ENCODE measurements at places on chromosomes 13 and 19.

- no peak for DNase-seq
Measured at GRCh38 chr13:110380359-110381028, 73.4 kb downstream of the COL4A2 start.

GRCh38 chr13:74870865-74871264 is 611.1 kb downstream of the TBC1D4 start:
- DNase-seq, result no peak

- no peak for DNase-seq
Measured at GRCh38 chr13:91358387-91358782, 10.9 kb downstream of the MIR17HG start.

DNA sequence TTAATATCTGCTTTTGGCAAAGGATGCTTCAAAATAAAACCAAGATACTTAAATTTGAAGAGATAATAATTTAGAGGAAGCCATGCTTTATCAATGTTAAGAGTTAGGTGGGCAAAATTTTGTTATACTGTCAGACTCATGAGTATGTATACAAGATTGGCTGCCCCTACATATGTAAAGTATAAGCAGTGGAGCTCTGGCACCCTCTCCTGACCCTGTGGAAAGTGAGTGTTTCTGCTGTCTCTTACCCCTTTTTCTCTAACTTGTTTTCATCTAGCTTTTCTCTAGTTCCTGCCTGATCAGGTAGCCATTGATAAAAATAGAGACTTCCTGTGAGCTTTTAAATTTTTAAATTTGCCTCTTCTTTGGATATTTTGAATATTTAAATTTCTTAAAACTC is 710.9 kb upstream of the SPRY2 start:
- DNase-seq, result no peak

DNA sequence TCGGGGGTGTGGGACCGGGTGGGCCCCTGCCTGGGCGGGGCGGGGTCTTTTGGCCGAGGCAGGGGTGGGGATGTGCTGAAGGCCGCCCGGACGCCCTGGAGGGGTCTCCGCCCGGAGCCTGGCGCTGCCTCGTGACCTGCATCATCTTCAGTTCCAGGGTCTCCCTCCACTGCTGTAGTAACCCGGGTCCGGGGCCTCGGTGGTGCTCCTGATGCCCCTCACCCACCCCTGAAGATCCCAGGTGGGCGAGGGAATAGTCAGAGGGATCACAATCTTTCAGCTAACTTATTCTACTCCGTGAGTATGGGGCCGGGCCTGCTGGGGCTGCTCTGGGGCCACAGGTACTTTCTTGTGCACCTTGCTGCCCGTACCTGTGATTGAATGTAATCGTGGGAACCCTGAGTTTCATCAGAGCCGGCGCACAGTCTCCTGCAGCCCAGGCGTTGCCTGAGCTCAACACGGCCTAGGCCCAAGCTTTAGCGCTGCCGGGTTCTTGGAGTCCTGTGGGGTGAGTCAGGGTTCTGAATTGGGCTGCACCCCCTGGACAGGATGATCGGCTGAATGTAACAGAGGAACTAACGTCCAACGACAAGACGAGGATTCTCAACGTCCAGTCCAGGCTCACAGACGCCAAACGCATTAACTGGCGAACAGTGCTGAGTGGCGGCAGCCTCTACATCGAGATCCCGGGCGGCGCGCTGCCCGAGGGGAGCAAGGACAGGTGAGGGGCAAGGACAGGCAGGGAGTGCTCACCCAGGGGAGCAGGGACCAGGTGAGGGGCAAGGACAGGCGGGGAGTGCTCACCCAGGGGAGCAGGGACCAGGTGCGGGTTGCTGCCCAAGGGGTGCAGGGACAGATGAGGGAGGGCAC is 10.5 kb downstream of the PEAK3 start:
- no peak for DNase-seq

DNA sequence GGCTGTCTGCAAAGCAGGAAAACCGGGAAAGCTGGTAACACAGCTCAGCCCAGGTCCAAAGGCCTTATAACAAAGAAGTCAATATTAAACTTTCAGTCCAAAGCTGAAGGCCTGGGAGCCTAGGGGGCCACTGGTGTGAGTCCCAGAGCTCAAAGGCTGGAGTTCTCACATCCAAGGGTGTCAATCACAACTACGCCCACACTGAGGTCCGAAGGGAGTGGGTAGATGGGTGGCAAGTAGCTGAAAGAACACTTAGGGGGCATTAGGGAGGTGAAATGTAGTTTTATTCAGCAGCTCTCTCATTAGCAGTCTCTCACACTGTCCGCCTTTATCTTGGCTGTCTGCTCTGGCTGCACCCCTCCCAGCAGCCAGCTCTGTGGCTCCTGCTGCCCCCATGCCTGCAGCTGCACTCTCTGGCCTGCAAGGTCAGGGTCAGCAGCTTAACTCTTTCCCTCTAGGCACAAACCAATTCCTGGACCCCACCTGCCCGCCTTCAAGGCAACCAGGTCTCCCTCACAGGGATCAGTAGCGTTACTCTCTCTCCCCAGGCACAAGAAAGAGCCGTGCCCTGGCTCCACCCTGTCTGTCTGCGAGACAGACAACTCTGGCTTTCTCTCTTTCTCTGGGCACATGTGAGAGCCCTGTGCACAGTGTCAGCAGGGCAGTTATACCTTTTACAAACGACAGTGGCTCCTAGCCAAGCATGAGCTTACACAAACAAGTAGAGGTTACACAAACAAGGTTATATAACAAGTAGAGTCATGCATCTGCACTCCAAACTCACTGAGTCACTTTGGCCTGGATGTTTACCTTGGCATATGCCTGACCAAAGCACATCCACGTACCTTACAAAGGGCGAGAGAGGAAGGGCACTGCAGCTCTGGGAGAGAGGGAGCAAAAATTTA is 249.4 kb upstream of the PCDH20 start:
- no peak for DNase-seq

GRCh38 chr13:21138561-21138960 is 37.8 kb downstream of the SKA3 start:
- DNase-seq, result no peak

DNA sequence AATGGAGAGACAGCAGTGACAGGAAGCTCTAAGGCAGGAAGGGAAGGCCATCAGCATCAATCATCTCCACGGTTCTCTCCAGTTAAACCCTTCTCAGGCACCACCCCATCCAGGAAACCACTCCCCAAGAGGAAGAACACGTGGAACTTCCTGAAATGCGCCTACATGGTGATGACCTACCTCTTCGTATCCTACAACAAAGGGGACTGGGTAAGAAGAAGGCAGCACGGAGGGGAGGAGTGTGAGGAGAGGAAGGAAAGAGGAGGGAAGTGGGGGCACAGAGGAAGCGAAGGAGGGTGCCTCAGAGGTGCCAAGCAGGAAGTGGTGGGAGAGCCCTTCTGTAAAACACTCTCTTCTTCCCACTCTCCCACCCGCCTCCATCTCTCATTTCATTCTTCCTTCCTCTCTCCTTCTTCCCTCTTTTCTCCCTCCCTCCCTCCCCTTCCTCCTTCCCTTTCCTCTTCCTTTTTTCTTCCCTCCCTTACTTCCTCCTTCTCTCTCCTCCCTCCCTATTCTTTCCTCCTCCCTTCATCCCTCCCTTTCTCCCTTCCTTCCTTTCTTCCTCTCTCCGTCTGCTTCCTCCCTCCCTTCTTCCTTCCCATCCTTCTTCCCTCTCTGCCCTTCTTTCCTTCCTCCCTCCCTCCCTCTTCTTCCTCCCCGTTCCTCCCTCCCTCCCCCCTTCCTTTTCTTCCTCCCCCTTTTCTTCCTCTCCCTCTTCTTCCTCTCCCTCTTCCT is 12.6 kb downstream of the ZSCAN5A start:
- no peak for DNase-seq

DNA sequence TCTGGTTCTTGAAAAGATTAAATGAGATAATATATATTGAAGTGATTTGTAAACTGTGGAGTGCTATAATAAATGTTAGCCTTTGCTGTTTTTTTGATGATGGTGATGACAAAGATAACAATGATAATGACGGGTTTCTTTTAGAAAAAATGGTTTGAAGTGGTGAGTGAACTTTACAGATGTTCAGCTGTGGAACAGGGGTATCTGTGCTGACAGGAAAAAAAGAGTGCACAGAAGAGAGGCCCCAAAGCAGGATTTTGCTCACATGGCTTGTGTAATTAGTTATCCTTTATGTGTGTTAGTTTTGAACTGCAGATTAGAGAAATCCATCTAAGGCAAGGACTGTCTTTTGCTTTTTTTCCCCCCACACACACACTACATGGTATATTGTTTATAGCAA is 119.2 kb downstream of the CYSLTR2 start:
- no peak for DNase-seq

- DNase-seq, result no peak
Measured at GRCh38 chr19:5048727-5049553, 80.0 kb downstream of the KDM4B start.

DNA sequence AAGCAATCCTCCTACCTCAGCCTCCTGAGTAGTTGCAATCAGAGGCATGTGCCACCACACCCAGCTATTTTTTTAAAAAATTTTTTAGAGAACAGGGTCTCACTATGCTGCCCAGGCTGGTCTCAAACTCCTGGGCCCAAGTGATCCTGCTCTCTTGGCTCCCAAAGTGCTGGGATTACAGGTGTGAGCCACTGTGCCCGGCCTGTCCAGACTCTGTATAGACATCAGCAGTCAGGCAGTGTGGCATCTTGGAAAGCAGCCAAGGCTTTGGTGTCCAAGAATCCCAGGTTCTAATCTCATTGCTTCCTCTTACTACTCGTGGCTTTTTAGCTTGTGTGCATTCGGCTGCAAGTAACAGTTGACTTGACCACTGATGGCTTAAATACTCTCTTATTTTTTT is 43.4 kb downstream of the BICRA start:
- DNase-seq, result no peak

GRCh38 chr19:17725422-17726078 is 6.3 kb downstream of the MAP1S start:
- no peak for DNase-seq

DNA sequence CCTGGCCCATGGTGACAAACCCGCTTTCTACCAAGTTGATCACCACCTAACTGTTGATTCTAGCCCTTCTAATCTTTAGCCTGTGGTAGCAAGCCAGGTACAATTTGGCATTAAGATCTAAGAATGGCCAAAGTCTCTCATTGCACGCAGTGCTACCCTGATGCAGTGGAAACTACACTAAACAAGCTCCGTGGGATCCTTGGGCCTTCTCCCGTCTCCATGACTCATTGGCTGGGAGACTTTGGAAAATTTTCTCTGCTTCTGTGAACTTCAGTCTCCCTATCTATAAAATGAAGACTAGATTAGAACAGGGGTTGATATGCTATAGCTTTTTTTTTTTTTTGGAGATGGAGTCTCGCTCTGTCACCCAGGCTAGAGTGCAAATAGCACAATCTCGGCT is 223.0 kb downstream of the TSHZ3 start:
- no peak for DNase-seq

GRCh38 chr19:38319421-38320258 is at the start of gene KCNK6:
TSS of gene KCNK6 (plus strand) at chr19:38319845. CDS start at chr19:38319951, 106 bp downstream.
- no peak for DNase-seq

DNA sequence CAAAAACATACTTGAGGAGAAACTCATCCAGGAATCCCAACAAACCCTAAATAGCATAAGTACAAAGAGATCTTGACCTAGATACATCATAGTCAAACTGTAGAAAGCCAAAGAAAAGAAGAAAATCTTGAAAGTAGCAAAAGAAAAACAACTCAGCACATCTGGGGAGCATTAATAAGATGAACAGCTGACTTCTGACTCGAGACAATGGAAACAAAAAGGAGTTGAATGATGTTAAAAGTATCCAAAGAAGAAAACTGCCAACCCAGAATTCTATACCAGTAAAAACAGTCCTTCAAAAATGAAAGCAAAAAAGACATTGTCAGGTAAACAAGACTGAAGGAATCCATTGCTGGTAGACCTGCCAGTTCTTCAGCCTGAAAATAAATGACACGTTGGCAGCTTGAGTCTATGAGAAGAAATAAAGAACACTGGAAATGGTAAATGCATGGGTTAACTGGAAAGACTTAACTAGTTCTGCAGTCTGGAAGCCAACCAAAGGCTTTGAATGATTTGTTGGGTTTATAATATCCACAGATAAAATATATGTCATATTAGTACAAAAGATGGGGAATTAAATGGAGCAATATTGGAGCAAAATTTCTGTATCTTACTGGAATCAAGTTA is 46.8 kb downstream of the TSSK6 start:
- DNase-seq, result no peak

DNA sequence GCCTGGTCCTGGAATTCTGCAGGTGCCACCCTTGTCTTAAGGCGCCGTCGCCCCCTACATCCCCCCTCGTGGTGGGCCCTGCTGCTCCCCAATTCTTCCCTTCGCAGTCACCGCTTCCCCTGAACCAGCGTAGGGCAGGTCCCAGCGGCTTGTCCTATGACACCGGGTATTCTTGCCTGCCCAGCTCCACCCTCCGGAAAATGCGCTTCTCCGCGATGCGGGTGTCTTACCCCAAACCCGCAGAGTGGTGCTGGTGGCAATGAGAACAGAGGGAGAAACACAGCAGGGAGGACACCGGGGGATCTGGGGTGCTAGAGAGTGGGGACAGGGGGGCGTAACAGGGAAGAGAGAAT is 9.0 kb downstream of the ZNF808 start:
- no peak for DNase-seq

- no peak for DNase-seq
Measured at GRCh38 chr13:22040810-22041364, 370.0 kb downstream of the FGF9 start.

GRCh38 chr19:43784241-43784980 is 3.6 kb upstream of the KCNN4 start:
- no peak for DNase-seq
